ENCODE measurements at places on chromosomes 4 and X. TPM values are rescaled to one million over a fixed set of nuclear protein-coding genes. Genes with fewer than 3 reads are reported as not detected.
A peak's percentile ranks its signal among the peaks of the same experiment; 100 is the strongest.

ACTRT1 gene
- not detected for total RNA-seq

FAM47E gene
- total RNA-seq: 5.9 TPM

ENAM gene
- 0.54 TPM for total RNA-seq

ANXA10 gene
- total RNA-seq: not detected

RAI2 gene
- 35.4 TPM for total RNA-seq

BEX3 gene
- 200 TPM for total RNA-seq

SCRG1 gene
- total RNA-seq: 2.3 TPM

SPOCK3 gene
- total RNA-seq: 7.8 TPM

ZNF674 gene
- 3.1 TPM for total RNA-seq

TBX22 gene
- total RNA-seq: not detected

DNA sequence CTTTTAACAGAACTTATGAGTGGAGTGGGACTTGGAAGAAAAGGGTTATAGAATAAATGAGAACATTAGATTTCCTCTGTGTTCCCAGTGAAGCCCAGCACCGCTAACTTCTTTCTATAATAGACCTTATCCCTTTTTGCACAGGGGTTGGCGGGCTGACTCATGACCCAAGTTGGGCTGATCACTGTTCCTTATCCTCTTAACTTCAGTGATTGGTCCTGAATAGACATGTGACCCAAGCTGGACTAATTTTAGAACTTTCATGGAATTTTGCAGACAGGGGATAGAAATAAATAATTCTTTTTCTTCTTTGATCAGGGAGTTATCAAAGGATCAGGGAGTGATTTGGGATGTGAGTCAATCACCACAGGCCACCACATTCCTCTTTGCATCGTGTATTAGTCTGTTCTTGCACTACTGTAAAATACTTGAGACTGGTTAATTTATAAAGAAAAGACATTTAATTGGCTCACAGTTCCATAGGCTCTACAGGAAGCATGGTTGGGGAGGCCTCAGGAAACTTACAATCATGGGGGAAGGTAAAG is 75.9 kb downstream of the UCHL1 start:
- ATAC-seq: no peak

GRCh38 chr4:24720436-24720835 is 74.9 kb upstream of the SOD3 start:
- ATAC-seq: no peak

- ATAC-seq: no peak
Observed at GRCh38 chrX:16125520-16126149, 2.3 kb downstream of the GRPR start.

GRCh38 chr4:65370709-65371108 is 299.6 kb downstream of the EPHA5 start:
- no peak for ATAC-seq

DNA sequence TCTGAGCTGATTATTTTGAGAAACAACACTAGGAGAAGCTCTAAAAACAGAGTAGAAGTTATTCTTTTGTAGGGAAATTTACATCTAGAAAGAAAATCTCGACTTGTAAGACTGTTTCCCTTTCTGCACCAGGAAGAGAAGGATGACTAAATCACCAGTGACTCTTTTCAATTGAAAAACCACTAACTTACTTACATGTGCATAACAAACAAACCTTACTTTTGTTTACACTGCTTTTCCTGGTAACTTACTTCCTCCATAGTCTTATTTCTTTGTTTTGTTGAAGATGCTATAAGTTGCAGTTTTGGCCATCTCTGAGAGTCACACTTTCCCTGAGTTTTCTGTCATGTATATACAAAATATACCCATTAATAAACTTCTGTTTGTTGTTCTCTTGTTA is 293.6 kb upstream of the FAT4 start:
- no peak for ATAC-seq

- ATAC-seq: no peak
Observed at GRCh38 chrX:109795682-109796081, 62.6 kb upstream of the ACSL4 start.

DNA sequence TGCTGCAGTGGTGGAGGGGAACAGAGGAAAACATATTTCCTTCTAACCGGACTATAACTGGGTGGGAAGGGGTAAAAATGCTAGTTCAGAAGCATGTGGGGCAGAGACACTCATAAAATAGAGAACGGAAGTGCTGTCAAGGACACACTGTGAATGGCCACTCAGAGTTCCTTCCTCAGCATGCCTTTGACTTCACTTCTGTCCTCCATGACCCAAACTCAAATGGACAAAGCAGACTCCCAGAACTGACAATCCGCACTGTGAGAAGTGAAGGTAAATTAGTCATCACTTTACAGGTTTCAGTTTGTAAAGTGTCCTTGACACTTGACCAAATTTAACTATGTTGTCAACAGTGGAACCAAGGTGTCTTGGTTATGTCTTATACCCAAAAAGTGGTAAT is 30.2 kb upstream of the ELF2 start:
- ATAC-seq: no peak

DNA sequence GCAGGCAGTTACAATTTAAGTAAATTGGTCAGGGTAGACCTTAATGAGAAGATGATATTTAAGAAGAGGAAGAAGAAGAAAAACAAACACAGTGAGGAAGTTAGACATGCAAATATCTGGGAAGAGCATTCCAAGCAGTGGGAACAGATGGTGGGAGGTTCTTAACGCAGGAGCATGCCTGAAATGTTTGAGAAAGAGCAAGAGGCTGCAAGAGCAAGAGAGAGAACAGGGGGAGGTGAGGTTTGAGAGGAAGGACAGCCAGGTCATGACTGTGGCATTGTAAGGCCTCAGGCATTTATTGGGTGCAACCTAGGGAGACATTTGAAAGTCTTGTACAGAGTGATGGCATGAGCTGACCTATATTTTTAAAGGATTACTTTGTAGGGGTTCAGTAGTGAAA is 136.0 kb downstream of the UGT8 start:
- no peak for ATAC-seq

DNA sequence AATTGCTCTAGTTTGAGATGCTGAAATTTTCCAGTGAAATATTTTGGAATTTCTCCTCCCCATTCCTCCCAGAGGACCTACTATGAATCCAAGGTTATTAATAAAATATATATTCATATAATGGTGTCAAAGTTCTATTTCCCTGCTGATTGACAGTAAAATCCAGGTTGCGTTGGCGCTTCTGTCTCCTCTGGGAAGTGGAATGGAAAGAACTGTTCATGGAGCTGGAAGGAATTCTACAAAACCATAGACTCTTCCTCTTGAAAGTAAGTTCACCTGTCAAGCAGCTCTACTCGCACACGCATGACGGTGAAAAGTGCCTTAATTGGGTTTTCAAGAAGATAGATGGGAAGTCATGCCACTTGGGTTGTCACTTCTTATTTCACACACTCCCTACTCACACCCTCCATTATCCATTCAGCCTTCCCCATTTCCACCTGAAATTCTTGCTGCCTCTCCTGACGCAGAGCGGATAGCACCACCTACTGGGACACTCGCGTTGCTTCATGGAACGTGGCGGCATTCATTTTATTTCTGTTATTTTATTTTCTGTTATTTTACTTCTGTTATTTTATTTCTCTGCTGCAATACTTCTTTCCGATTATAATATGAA is 351.6 kb downstream of the NLGN4X start:
- no peak for ATAC-seq

- ATAC-seq: no peak
Observed at GRCh38 chrX:55167901-55168300, 52.2 kb upstream of the PAGE5 start.

DNA sequence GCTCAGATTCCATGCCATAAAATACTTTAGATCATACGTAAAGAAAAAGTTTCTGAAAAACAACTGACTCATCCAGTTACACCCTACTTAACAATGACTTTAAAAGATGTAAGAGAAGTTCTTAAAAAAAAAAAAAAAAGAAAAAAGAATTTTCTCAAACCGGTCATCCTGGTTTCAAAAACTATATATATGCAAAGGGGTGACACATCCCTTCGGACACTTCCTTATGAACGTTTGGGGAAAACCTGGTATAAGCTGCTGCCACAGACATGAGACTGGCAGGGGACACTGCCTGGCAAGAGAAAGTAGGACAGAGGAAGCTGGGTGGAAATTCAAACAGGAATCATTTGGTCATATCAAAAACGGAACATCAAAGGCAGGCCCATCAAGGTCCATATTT is 81.2 kb upstream of the PRSS48 start:
- no peak for ATAC-seq

DNA sequence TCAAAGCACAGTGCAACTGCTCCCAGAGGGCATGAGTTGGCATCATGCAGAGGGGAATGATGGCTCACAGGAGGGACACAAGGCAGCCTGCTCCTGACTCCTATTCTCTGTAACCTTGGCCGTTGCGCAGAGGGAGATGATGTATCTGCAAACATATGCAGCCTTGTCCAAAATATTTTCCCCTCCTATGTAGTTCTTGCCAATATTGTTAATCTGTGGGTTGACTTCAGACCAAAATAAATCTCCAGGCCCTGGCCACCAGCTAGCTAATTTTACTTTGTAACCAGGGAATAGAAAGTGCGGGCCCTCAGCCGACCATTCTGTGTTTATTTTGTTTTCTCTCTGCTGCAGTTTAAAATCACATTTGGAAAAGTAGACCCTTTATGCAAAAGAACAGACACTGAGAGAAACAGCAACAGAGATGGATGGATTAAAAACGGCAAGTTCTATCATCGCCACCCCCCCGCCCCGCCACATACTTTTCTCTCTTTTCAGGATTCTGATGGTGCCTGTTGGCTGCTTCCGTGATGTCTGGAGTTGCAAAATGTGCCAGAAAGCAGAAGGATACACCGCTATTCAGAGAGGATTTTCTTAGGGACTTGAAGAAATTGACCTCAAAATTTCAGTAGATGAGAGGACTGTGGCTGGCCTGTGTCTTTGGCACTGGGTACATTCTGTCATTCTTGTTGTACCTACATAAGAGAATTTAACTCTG is 185.3 kb upstream of the BCOR start:
- ATAC-seq: no peak

DNA sequence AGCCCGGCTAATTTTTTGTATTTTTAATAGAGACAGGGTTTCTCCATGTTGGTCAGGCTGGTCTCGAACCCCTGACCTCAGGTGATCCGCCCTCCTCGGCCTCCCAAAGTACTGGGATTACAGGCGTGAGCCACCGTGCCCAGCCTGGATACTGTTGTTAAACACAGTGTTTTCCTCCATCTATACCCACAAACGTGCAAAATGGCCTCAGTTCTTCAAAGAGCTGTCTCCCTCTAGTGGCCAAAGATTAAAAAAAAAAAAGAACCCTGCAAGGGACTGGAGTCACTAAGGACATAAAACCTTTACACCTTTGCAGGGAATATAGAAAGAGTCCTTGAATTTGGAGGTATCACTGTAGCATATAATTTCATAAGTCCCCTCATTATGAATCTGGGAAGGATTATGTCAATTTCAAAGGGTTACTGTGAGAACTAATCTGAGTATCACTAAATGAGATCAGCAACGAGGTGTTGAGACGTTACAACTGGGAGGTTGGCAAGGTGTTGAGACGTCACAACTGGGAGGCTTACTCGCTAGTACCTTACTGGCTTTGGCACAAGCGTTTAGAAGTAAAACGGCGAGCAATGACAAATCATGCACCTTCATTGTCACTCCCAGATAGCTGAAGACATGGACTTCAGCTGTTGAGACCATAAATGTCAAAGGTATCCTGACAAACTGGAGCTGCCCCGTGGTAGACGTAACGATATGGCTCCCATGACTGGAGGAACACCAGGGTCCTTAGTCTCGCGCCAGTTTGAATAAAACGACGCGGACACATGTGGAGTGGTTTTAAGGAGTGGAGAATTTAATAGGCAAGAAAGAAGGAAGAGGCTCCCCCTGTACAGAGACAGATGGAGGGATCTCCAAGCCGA is 33.4 kb upstream of the ENPP6 start:
- no peak for ATAC-seq

DNA sequence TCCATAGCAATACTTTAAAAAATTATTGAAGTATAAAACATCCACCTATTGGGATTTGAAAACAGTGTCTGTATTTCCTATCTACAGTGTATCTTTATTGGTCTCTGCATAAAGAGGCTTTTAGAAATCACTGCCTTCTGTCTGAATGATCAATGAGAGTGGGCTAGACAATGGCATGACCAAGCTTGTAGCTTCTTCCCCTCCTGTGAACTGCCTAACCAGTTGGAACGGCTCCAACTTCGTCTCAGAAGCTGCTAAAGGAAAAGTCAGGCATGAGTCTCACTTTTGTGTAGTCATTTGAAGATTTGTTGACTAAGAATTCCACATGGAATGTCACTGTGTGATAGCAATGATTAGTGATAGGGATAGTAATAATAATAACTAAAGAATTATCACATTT is 64.2 kb downstream of the INTS12 start:
- no peak for ATAC-seq

- ATAC-seq: no peak
Observed at GRCh38 chr4:62771983-62772557, 1571.9 kb downstream of the ADGRL3 start.

GRCh38 chr4:76233529-76233928 is 18.0 kb upstream of the FAM47E start:
- ATAC-seq: no peak

- ATAC-seq: peak; percentile 43
Observed at GRCh38 chr4:54400802-54401201, 171.7 kb downstream of the PDGFRA start.

DNA sequence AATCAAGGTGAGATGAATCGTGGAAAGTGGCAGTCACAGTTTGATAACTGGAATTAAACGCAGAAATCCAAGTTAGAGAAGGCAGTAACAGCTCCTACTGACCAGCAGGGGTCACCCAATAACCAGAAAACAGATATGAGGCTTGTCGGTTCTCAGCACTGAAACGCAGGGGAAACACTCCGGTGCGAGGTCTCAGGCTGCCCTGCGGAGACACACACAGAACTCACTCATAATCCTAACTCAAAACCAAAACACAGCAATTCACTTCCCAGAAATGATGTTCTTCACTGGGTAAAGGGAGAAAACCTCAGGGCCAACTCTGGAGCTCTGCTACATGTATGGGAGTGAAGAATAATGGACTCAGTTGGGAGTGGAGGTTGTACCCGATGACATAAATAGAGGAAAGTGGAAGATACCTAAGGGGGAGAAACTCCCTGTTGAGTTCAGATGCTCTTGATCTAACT is 384.4 kb downstream of the RAPGEF2 start:
- peak; percentile 69 for ATAC-seq

- ATAC-seq: no peak
Observed at GRCh38 chrX:128728943-128729342, 676.7 kb upstream of the ACTRT1 start.

DNA sequence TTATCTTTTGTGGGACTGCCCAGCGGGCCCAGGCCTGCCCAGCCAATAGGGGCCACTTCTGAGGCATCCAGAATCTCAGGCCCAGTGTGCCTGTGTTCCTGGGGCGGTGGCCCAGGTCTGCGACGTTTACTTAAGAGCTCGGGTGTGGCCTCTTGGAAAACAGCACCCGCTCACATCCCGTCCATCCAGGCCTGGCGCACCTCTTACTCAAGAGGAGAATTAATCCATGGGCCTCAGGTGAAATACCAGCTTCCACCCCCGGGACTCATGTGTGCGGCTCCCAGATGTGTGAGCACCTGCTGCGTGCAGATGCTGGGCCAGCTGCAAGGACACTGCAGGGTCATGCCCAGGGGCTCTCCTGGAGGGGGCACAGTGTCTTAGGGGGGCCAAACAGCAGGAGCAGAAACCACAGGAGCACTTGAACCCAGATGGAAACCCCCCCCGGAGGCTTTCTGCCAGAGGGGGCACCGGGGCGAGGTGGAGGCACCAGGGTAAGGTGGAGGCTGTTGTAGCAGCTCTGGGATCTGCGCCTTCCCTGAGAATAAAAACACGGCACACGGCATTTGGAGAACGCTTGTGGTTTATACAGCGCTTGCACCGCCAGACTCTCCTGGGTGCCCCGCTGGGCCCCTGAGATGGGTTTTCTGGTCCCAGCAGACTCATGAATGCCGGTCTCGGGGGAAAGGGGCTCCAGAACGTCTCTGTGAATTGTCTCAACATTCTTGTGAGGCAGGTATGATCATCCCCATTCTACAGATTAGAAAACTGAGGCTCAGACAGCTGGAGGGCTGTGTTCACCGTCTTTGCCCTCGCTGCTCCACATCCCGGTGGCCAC is 2.8 kb downstream of the PSAPL1 start:
- ATAC-seq: no peak

Measured in gastroesophageal sphincter (tissue), 4 donors.